ENCODE measurements at places on chromosomes 5 and 9.

DNA sequence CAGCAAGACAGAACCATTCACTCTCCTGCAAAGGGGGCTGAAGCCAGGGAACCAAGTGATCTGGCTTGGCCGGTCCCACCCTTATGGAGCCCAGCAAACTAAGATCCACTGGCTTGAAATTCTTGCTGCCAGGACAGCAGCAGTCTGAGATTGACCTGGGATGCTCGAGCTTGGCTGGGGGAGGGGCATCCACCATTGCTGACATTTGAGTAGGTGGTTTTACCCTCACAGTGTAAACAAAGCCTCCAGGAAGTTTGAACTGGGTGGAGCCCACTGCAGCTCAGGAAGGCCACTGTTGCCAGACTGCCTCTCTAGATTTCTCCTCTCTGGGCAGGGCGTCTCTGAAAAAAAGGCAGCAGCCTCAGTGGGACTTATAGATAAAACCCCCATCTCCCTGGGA, 60.5 kb downstream of the TNFSF8 start:
- peak; percentile 38 for DNase-seq

DNA sequence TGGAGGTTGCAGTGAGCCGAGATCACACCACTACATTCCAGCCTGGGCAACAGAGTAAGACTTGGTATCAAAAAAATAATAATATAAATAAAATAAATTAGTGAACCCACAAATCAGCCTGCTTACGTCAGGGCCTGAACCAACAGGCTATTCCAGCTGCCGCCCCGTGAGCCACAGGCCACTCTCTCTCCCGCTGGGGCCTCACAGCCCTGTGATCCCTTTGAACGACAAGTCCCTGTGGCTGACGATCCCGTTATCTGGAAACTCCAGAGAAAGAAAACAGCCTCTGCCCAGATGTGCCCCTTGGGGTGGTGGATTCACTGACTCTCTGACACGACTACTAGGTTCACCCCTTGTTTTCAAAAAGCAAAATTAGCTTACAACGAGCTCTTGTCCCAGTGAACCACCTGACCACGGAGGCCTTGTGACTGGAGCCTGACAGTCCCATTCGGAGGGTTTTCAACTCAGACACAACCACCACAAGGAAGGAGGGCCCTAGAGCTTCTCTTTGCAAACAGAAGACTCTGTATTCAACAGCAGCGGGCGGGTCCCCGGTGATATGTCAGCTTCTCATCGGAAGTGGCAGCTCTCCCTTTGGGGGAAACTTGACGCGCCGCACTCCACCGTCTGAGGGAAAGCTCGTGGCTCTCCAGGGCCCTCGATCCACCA, 4.4 kb upstream of the DIPK1B start:
- DNase-seq, result no peak

DNA sequence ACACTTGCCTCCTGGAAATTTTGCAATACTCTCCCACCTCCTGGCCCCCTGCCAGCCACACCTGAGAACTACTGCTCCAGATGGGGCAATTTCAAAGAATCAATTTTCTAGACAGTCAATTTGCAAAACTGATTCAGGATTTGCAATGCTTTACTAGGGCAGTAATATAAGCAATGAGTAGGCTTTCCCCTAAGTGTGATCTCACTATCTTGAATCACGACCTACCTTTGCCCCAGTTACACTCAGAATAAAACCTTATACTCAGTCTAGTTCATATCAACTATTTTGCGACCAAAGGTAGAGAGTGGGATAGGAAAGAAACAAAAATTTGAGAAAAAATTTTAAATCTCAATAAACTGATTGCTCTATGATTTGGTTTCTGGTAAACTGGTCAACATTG, 54.4 kb downstream of the DROSHA start:
- DNase-seq, result no peak

DNA sequence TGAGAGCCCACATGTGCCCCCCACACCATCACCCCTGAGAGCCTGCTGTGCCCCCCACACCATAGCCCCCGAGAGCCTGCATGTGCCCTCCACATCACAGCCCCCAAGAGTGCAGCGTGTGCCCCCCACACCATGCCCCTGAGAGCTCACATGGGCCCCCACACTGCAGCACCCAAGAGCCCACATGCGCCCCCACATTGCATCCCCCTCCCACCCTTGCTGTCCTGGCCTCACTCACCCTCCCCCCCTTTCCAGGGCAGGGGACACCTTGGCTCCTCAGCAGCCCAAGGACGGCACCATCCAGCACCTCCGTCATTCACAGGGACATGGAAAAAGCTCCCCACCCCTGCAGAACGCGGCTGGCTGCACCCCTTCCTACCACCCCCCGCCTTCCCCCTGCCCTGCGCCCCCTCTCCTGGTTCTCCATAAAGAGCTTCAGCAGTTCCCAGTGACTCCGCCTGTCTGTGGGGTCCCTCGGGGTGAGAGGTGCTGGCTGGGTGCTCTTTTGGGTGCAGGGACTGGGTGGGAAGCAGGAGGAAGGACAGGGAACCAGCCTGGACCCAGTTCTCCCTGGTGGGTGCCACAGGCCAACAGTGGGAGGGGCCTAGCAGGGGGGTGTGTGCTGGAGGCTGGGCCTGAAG, 5.0 kb downstream of the LCN1 start:
- no peak for DNase-seq

- peak; percentile 42 for DNase-seq
These were observed 4.9 kb upstream of the C7 start for GRCh38 chr5:40904205-40904993.

DNA sequence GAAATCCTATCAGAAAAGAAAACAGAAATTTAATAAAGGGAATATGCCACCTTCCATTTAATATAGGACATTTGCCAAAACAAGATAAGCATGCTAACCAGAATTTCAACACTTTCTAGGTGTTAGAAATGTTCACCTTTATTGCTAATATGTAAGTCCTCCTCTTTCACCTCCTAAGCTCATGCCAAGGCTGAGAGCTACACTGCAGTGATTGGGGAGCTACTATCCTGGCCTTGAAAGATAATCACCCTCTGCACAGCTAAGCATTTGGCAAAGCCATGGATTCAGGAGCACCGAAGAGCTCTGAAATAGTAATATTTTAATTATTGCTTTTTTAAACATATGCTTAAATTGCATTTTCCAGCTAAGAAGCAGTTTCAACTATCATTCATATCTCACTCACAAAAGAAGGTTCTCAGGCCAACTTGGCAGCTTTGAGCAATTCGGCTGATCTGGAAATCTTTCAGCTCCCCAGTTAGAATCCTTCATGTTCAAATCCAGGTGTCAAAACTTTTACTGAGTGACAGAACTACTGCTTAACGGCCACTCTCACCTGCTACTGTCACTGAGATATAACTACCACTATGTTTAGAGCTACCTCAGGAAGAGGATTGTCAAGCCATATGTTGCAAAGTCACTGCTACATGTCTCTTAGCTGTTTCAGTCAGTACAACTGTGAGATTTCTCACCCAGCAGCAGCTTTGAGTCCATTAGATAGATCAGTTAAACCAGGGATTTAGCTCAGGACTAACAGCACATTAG, 302.0 kb downstream of the NFIB start:
- no peak for DNase-seq

GRCh38 chr5:22908129-22908528, 55.0 kb upstream of the CDH12 start:
- no peak for DNase-seq

DNA sequence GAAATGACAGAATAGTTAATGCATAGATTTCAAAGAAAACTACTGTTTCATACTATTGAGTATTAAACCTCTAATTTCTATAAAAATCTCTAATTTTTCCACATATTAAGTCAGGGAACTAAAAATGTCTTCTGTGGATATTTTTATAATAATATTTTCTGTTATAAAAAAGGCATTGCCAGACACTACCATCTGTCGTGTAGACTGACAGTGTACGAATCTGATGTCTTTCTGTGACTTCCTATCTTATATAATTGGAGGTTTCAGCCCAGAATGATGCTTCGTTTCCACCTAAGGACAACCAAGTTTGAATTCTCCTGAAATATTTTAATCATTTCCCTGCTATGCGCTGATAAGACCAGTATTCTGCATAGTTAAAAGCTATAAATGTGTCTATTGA, 456.6 kb upstream of the ARRDC3 start:
- no peak for DNase-seq

DNA sequence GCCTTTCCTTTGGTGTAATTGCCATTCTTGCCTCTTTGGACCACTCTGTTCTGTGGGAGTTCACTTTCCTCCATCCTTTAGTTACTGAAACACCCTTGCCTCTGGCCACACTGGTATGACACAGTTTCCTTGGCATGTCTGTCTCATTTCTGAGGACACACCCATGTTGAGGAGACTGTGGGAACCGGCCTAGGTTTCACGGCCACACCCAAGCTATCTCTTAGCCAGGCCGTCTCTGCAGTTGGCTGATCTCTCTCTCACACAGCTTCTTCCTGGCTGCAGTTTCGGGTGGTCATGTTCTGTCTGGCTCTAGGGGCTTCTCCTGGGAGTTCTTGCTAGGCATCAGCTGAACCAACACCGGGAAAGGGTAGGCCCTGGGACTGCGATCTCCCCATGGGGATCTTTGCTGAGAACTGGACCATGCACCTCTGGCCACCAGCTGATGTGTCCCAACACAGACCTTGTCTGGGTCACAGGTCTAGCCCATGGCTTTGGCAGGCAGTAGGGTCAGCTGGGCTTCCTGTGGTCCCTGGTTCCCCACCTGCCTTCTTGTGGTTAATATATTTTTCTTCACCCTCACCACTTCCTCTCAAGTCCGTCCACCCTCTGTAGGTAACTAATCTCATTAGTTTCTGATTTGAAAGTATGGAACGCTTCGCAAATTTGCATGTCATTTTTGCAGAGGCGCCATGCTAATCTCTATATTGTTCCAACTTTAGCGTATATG, 24.9 kb downstream of the ARHGEF37 start:
- no peak for DNase-seq

- peak; percentile 90 for DNase-seq
These were observed at the start of gene RALGPS1 for GRCh38 chr9:126914458-126915280. Gene RALGPS1 (plus strand): TSS chr9:126914782. CDS start chr9:126962290, 47,508 bp downstream.

- no peak for DNase-seq
These were observed 16.3 kb upstream of the GPX8 start for GRCh38 chr5:55143624-55144023.

GRCh38 chr5:131496400-131496713, 138.7 kb downstream of the RAPGEF6 start:
- no peak for DNase-seq
